Esophagus muscularis mucosa (tissue), 4 donors: ENCODE measurements at places on chromosomes 2 and 18. TPM values are rescaled to one million over a fixed set of nuclear protein-coding genes. Genes with fewer than 3 reads are reported as not detected.

Gene RGPD4
- total RNA-seq, result not detected

Gene UGT1A5
- total RNA-seq, result not detected

Gene ADRA2B
- 6.0 TPM for total RNA-seq

Gene REG3A
- total RNA-seq, result not detected

Gene NEURL3
- total RNA-seq, result not detected

Gene TTR
- not detected for total RNA-seq
